T-helper 17 cell (primary cell): ENCODE measurements at places on chromosomes 2 and 18.

- DNase-seq, result no peak
Observed at GRCh38 chr2:25817630-25818029, 60.7 kb downstream of the ASXL2 start.

GRCh38 chr2:110741491-110741980 lies 9.2 kb downstream of the ACOXL start:
- no peak for DNase-seq

DNA sequence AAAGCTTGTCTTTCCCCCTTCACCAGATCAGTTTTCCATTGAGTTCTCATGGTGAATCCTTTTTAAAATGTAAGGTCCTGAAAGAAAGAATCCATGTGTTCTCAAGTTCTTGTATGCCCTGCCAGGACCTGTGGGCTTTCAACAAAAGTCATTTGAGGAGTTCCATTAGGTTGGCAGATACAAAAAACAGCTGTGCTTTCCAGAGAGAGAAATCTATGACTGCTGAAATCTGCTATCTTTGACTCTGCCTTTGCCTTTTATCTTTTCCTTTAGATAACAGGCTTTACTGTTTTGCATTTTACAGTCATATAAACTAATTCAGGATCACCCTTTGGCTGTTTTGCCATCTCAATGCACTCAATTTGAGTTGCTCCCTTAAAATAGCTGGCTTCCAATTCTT lies 59.7 kb downstream of the CXCR4 start:
- DNase-seq, result no peak

DNA sequence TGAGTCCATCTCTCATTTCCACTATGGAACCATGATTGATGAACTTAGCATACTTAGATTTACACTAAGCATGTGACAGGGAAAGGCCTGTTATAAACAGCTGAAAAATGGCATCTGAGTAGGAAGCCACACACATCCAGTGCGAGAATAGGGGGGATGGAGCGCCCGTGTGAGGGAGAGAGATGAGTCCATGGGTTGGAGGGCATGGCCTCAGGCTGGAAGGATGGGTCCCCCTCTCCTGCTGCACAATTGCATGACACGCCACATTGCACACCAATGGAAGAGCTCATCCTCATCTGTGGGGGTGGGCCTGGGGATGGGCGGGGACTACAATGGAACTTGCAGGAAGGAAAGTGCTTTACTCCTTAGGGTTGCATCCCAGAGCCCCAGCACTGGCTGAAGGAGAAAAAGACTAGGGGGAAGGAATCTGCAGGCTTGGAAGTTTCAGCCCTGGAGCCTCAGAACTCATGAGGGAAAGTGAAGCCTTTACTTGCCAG lies 46.4 kb upstream of the CXCR4 start:
- no peak for DNase-seq

- DNase-seq, result no peak
Observed at GRCh38 chr2:222319586-222320435, 21.0 kb upstream of the PAX3 start.

DNA sequence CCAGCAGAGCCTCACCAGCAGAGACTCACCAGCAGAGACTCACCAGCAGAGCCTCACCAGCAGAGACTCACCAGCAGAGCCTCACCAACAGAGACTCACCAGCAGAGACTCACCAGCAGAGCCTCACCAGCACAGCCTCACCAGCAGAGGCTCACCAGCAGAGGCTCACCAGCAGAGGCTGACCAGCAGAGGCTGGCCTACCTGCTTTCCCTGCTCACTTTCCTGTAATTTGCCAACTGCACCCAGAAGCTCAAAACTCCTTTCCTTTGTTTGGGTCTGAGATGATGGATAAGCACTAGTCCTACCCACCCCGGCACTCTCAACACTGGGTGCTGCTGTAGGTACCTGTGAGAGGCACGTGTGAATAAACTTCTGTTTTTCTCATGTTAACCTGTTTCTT lies 36.4 kb upstream of the PXDN start:
- DNase-seq, result no peak

- DNase-seq, result no peak
Observed at GRCh38 chr2:142796588-142796987, 80.9 kb upstream of the KYNU start.

- no peak for DNase-seq
Observed at GRCh38 chr2:191217580-191217979, 27.6 kb upstream of the MYO1B start.
